ENCODE measurements at places on chromosomes 12 and 14. TPM values are rescaled to one million over a fixed set of nuclear protein-coding genes. Genes with fewer than 3 reads are reported as not detected.

The BTG1 gene
- 16.4 TPM for total RNA-seq

The MDM1 gene
- total RNA-seq, result 9.3 TPM

The IFT81 gene
- total RNA-seq, result 6.2 TPM

The CLEC14A gene
- total RNA-seq, result not detected

The TMTC1 gene
- total RNA-seq, result 38.8 TPM

The USP44 gene
- 0.21 TPM for total RNA-seq

The IL31 gene
- total RNA-seq, result not detected

The ZNF268 gene
- total RNA-seq, result 33.8 TPM

The KRT75 gene
- 0.78 TPM for total RNA-seq

The COL2A1 gene
- 0.07 TPM for total RNA-seq

The MYO1H gene
- total RNA-seq, result under 0.01 TPM

The ADSS1 gene
- total RNA-seq, result 3.8 TPM

The UBR7 gene
- 24.5 TPM for total RNA-seq

The PLEK2 gene
- 27.8 TPM for total RNA-seq

The TBC1D30 gene
- 1.9 TPM for total RNA-seq

The OTX2 gene
- 0.68 TPM for total RNA-seq

The PDE3A gene
- not detected for total RNA-seq

The ADAMTS20 gene
- not detected for total RNA-seq

The PMCH gene
- total RNA-seq, result not detected

The HNF1A gene
- not detected for total RNA-seq

The GLT8D2 gene
- 2.1 TPM for total RNA-seq

The FOXN4 gene
- total RNA-seq, result not detected

The GSG1 gene
- total RNA-seq, result not detected

The STAC3 gene
- 0.36 TPM for total RNA-seq

The OR8S1 gene
- not detected for total RNA-seq

The FAM186B gene
- total RNA-seq, result 0.57 TPM

The KRT86 gene
- total RNA-seq, result 0.07 TPM

The KRT73 gene
- not detected for total RNA-seq

The HOTAIR gene
- total RNA-seq, result not detected

The COX8C gene
- total RNA-seq, result not detected

The CDCA3 gene
- 0.68 TPM for total RNA-seq

The GZMB gene
- total RNA-seq, result not detected

The SDS gene
- total RNA-seq, result not detected

The LTBP2 gene
- 11.6 TPM for total RNA-seq

The CCDC38 gene
- total RNA-seq, result not detected

The CYP27B1 gene
- 1.5 TPM for total RNA-seq

The PCED1B gene
- 2.6 TPM for total RNA-seq

All from nasal cavity respiratory epithelium epithelial cell of viscerocranial mucosa (primary cell).